Stimulated activated CD4-positive, alpha-beta T cell treated with anti-CD3 and anti-CD28 coated beads, Interleukin-4, amount 100 ng/mL, for 1 hour (primary cell): ENCODE measurements at places on chromosomes 7 and 10.

DNA sequence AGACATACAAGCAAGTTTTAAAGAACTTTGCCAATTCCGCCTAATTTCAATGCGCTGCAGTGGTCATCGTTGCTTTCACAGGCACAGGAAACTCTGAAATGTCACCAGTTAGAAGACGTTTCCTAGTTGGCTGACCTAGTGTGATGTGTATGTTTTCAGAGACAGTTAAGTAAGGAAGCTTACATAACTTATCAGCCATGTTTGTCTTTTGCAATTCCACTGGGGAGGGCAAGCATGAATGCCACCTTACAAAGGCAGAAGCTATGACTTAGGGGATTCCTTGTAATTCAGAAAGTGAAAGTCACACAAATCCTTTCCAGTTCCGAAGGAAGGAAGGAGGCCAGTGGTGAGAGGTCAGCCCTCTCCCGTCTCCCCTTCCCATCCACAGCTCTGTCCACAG lies 15.0 kb upstream of the NPS start:
- no peak for DNase-seq

GRCh38 chr10:84531396-84531795 lies 203.0 kb downstream of the CCSER2 start:
- no peak for DNase-seq

- no peak for DNase-seq
Measured at GRCh38 chr7:4277936-4278335, 404.2 kb upstream of the FOXK1 start.

GRCh38 chr7:132580717-132581285 lies 4.5 kb upstream of the PLXNA4 start:
- peak; percentile 57 for DNase-seq

- no peak for DNase-seq
Measured at GRCh38 chr10:97515271-97515978, 16.7 kb downstream of the UBTD1 start.

GRCh38 chr10:119520283-119520682 lies 22.2 kb downstream of the RGS10 start:
- DNase-seq = no peak
